ENCODE measurements at places on chromosomes 6 and 20.

GRCh38 chr6:66336176-66336575, 629.1 kb upstream of the EYS start:
- DNase-seq, result no peak

DNA sequence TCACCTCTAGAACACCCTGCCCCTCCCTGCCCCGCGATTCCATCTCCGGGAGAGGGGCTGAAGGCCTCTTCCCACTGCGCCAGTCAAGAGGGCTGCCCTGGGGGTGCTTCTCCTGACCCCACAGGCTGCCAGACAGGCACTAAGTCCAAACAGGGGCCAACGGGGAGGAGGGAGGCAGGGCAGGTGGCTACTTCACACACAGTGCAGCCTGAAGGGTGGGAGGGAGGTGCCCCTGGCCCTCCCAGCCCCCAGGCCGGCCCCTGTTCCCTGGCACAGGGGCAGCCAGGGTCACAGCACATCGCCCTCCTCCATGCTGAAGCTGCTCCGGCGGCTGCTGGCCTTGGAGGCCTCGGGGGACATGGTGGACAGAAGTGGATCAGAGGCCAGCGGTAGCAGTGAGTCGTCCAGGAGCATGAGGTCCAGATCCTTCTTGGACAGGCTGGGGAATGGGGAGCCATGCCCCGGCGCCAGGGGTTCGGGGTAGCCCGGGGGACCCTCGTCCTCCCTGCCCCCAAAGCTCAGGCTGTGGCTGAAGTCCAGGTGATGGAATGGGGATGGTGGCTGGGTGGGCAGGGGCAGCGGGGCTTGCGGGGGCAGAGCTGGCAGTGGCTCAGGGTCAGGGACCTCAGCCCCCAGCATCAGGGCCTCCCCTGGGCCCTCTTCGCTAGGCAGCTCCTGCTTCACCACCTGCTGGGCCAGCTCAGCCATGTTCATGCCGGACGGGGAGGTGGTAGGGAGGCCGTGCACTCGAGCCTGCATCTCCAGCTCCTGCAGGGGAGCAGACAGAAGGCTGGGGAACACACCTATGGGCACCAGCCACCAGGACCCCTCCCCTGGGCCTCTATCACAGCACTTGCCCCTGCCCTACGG, 46.3 kb downstream of the MDFI start:
- DNase-seq, result no peak

GRCh38 chr6:82437701-82438100, 74.1 kb downstream of the TPBG start:
- no peak for DNase-seq

DNA sequence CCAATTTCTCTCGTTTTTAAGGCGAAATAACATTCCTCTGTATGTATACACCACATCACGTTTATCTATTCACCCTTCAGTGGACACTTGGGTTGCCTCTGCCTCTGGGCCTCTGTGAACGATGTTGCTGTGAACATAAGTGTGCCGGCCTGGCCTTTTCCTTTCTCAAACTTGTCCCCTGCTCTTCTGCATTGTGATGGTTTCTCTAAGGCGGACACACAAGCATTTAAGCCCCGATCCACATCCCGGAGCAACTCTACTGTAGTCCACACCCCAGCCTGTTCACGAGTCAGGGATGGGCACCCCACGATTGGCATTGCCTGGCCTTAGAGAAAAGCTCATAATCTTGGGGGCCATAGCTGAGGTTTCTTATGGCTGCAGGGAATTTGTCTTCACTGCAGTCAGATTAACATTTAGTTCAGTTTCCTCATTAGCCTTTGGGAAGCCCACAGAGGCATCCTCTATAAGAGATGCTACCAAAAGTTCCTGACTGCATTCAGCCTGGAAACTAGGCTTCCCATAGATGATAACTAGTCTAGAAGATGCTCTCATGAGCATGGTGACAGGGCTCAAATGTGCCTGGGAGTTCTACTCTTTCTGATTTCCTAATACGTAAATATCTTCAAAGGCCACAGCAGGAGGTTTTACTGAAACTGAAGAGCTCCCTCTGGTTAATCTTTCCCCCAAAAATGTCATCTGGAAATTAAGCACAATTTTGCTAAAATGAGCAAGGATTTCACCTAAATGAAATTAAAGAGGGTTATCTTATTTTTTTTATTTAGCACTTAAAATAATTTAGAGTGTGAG, 762 bp downstream of the ZC3H12D start:
- no peak for DNase-seq

DNA sequence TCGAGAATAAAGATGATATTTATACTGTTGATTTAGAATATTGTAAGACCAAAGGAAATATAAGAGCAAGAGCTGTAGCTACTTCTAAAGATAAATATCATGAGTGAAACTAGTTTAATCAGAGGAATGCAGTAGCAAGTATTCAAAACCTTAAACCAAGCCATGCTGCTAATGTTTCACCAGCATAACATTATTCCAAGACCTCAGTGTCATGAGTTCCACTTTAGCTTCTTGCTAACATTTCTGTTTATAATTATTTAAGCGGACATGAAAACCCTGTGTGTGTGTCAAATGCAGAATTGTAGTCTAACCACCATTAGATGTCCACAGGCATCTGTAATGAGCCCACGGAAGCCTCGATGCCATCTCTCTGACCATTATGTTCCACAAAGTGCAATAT, 752.6 kb upstream of the MARCKS start:
- no peak for DNase-seq
